ENCODE measurements at places on chromosomes 6 and 20.
A peak's percentile ranks its signal among the peaks of the same experiment; 100 is the strongest.

DNA sequence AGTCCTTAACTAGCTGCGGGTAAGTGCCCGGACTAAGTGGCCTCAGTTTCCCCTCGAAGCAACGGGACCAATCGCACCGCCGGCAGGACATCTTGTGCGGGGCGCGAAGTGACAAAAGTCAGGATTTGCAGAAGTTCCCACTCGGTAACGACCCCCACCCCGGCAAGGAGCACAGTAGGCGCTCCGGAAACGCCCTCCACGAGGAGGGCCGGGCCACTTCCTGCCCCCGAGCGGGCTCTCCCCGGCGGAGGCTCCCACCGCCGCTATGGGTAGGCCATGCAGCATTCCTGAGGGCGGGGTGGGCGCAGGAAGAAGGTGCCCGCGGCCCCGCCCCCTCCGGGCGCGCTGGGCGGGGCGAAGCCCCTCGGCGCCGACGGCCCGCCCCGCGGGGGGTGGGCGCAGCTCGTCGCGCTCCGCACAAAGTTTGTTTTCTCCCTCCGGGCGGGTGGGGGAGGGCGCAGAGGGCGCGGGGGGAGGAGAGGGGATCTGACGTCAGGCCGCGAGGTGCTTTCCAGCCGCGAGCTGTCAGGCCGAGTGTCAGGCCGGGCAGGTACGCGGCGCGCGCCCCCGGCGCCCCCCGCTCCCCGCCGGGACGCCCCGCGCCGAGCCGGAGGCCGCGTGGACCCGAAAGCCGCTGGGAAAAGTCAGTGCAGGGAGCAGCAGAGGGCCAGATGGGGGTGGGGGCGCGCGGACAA lies at the start of gene TGIF2:
TSS of gene TGIF2 (plus strand) at position 495 of the 695 bp plus-strand sequence. CDS start 5,178 bp downstream, outside the sequence.
- DNase-seq, result peak; percentile 99

GRCh38 chr6:156013155-156013554 lies 557.5 kb upstream of the NOX3 start:
- DNase-seq, result no peak

GRCh38 chr20:4726710-4727397 lies 5.1 kb downstream of the PRND start:
- peak; percentile 64 for DNase-seq

DNA sequence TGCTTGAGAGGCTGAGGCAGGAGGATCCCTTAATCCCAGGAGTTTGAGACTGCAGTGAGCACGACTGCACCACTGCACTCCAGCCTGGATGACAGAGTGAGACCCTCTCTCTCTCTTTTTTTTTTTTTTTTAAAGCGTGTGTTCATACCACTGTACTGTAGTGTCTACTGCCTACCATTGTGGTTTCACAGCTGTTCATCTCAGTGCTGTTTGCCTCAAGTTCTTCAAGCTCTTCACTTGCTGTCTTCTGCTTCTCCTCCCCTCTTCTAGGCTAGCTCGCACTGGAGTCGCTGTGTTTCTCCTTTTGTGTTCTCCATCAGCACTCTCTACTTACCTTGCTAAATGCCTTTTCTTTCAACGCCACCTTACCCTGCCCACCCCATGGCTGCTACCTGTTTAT lies 7.4 kb downstream of the FOXO3 start:
- no peak for DNase-seq

GRCh38 chr6:167398214-167399050 lies 73.5 kb downstream of the TTLL2 start:
- DNase-seq, result no peak

DNA sequence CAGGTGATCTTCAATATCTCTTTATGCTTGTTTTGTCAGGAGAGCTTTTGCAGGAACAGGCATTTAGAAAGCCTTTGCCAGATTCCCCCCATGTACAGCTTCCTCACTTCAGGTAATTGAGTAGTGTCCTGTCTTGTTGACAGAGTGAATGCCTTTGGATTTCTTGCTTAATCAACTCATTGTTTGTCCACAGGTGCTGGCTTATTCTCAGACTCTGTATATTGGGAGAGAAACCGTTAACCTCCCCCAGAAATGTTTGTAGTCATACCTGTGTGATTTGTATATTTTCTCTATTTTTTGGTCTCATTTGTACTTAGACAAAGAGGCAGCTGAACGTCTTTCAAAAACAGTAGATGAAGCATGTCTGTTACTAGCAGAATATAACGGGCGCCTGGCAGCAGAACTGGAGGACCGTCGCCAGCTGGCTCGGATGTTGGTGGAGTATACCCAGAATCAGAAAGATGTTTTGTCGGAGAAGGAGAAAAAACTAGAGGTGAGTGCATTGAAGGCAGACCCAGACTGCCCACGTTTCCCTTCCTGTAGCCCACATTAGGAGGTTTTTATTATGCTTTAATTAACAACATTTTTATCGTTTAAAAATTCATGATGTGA lies 32.3 kb downstream of the RPRD1B start:
- DNase-seq, result no peak

- DNase-seq, result no peak
Measured at GRCh38 chr6:46025573-46025972, 9.9 kb upstream of the CLIC5 start.

DNA sequence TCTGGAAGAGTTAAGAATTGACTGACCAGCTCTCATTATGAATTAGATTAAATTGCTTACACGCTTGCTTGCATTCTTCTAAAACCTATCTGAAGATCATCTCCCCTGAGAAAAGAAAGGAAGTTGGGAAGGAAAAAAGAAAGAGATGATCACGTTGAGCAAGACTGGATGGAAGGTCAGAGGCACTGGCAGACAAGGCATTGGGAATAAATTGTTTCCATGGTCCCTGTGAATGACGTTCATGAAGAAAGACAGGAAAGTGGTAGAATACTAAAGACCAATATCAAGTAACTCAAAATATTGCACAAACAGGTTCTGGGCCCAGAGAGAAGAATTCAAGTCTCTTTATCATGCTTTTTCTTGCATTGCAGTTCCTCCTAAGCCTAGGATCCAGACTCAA lies 1045.4 kb upstream of the MAP3K7 start:
- DNase-seq, result no peak

- DNase-seq, result no peak
Measured at GRCh38 chr6:86943819-86944407, 6.6 kb downstream of the HTR1E start.

All from GM13976 (cell line).